Left lobe of liver (tissue), 2 donors: ENCODE measurements at places on chromosomes 7 and 10. TPM values are rescaled to one million over a fixed set of nuclear protein-coding genes. Genes with fewer than 3 reads are reported as not detected.

EPHB6 gene
- 5.1 TPM for total RNA-seq

ZNF804B gene
- total RNA-seq: not detected

SAP25 gene
- 0.86 TPM for total RNA-seq

PPP1R9A gene
- 1.2 TPM for total RNA-seq

TRPV6 gene
- 0.53 TPM for total RNA-seq

MOGAT3 gene
- 12.0 TPM for total RNA-seq

MAGI2 gene
- total RNA-seq: 2.9 TPM

ANKRD30A gene
- not detected for total RNA-seq

NFKB2 gene
- total RNA-seq: 9.0 TPM

ITIH2 gene
- total RNA-seq: 471 TPM

SPDYE16 gene
- total RNA-seq: 0.13 TPM

FFAR4 gene
- total RNA-seq: 0.25 TPM

TMEM176A gene
- total RNA-seq: 449 TPM

SHTN1 gene
- total RNA-seq: 25.8 TPM

RAB19 gene
- total RNA-seq: not detected

FUOM gene
- 177 TPM for total RNA-seq

PCDH15 gene
- total RNA-seq: not detected

GPR146 gene
- total RNA-seq: 28.1 TPM

CALHM2 gene
- total RNA-seq: 3.6 TPM

CNPY1 gene
- not detected for total RNA-seq

ARHGAP22 gene
- 0.13 TPM for total RNA-seq

SPDYE5 gene
- total RNA-seq: not detected

ZNF273 gene
- total RNA-seq: 0.48 TPM

FAM180A gene
- total RNA-seq: 4.8 TPM

ERVW-1 gene
- not detected for total RNA-seq

BAMBI gene
- total RNA-seq: 7.7 TPM

EBF3 gene
- total RNA-seq: not detected

PPRC1 gene
- total RNA-seq: 6.9 TPM

PHYHIPL gene
- total RNA-seq: 0.93 TPM

RP9 gene
- 4.6 TPM for total RNA-seq

COL17A1 gene
- 0.13 TPM for total RNA-seq

NUB1 gene
- 19.0 TPM for total RNA-seq

CPA4 gene
- total RNA-seq: not detected

SLC13A1 gene
- 0.13 TPM for total RNA-seq

CELF2 gene
- 2.6 TPM for total RNA-seq

CNNM2 gene
- 7.9 TPM for total RNA-seq

MCM10 gene
- 0.33 TPM for total RNA-seq

KIF20B gene
- total RNA-seq: 2.0 TPM

GNGT1 gene
- total RNA-seq: not detected

GRM3 gene
- not detected for total RNA-seq

ABCA13 gene
- total RNA-seq: 1.0 TPM

CCDC146 gene
- total RNA-seq: 2.6 TPM

TFPI2 gene
- 0.96 TPM for total RNA-seq

MGAM2 gene
- total RNA-seq: 0.05 TPM

GPR37 gene
- total RNA-seq: 14.2 TPM

SNX10 gene
- total RNA-seq: 27.4 TPM

SEMA3A gene
- total RNA-seq: 0.58 TPM

POLR1F gene
- 3.4 TPM for total RNA-seq

SVOPL gene
- total RNA-seq: not detected

TRIM50 gene
- not detected for total RNA-seq

INA gene
- not detected for total RNA-seq

ZNF425 gene
- 1.1 TPM for total RNA-seq

LBX1 gene
- not detected for total RNA-seq

OIT3 gene
- total RNA-seq: 25.2 TPM

GBX1 gene
- not detected for total RNA-seq

PANK1 gene
- 48.9 TPM for total RNA-seq

ASIC3 gene
- total RNA-seq: 2.2 TPM

TUBAL3 gene
- total RNA-seq: not detected

ZDHHC6 gene
- total RNA-seq: 11.4 TPM
